Suppressor macrophage (primary cell): ENCODE measurements at places on chromosomes 3 and 15.

GRCh38 chr3:50204804-50205412 lies at the start of gene SLC38A3:
Gene SLC38A3, plus strand, starts transcription at chr3:50205271. Its CDS starts 8,929 bp downstream, at chr3:50214200.
- no peak for DNase-seq

GRCh38 chr3:118501152-118501551 lies 533.5 kb downstream of the IGSF11 start:
- DNase-seq: no peak

GRCh38 chr3:111944372-111944771 lies 34.5 kb upstream of the ABHD10 start:
- DNase-seq: peak; percentile 5

- DNase-seq: no peak
Measured at GRCh38 chr3:98722389-98722788, 40.8 kb upstream of the ST3GAL6 start.

DNA sequence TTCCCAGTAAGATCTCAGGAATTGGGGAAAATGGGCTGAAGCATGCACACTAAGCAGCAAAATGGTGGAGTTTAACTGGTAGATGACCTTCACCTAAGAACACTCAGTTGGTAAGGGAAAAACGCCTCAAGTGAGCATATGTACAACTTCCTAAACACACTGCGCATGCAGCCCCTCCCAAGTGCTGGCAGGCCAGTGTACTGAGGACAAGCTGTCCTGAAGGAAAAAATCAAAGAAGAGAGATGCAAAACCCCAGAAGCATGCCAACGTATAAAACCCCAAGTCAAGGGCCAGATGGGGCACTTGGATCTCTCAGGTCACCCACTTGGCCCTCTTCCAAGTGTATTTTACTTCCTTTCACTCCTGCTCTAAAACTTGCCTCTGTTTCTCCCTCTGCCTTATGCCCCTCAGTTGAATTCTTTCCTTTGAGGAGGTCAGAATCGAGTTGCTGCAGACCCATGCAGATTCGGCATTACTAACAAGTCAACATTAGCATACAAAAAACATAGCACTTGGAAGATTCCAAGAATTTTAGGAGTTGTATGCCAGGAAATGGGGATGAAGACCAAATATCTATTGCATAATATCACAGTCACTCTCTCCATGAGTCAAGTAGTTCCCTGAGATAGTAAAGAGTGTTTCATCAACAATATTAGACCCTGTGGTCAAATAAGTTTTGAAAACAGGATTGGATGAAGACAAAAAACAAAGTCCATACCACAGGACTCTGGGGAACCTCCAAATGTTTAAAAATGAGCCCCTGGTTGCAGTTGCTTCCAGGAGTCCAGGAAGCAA lies 10.8 kb upstream of the FYCO1 start:
- no peak for DNase-seq

- DNase-seq: no peak
Measured at GRCh38 chr3:31848911-31849310, 132.2 kb downstream of the OSBPL10 start.

DNA sequence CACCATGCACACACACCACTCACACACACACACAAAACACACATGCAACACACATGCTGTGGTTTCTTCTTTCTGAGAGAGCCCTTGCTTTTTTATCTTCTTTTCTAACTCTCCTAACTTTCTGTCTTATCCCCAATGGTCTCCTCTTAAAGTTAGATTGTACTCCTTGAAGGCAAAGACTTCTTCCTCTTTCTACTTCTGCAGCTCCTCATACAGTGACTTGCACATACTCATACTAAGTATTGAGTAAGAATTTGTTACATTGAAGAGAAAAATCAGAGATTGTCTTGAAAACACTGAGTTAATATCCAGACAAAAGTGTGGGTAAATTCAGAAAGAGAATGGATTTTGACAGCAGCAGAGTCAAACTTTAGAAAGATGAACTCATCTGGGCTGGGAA lies 64.4 kb downstream of the GTPBP8 start:
- DNase-seq: no peak

DNA sequence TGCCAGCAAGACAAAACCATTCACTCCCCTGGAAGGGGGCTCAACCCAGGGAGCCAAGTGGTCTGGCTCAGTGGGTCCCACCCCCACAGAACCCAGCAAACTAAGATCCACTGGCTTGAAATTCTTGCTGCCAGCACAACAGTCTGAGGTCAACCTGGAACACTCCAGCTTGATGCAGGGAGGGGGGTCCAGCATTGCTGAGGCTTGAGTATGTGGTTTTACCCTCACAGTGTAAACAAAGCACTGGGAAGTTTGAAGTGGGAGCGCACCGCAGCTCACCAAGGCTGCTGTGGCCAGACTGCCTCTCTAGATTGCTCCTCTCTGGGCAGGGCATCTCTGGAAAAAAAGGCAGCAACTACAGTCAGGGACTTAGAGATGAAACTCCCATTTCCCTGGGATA lies 81.7 kb downstream of the MSL2 start:
- no peak for DNase-seq

DNA sequence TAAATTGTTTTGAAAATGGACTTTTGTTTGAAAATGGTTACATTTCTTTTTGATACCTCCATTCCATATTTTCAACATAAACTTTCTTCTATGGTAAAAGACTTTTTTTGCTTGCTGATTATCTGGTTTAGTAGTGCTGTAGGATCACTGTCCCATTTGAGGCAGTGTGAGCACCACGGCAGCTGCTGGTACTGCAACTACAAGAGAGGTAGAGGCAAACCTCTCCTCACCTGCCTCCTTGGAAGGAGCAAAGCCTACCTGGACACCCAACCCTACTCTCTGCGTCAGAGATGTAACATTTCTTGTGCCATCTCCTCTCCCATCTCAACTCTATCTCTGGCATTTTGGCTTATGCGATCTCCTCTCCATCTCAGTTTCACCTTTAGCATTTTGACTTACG lies 460.1 kb downstream of the SHQ1 start:
- no peak for DNase-seq

GRCh38 chr15:99708563-99708962 lies 24.7 kb downstream of the LYSMD4 start:
- DNase-seq: peak; percentile 48

- DNase-seq: no peak
Measured at GRCh38 chr3:38598791-38599190, 50.7 kb downstream of the SCN5A start.

DNA sequence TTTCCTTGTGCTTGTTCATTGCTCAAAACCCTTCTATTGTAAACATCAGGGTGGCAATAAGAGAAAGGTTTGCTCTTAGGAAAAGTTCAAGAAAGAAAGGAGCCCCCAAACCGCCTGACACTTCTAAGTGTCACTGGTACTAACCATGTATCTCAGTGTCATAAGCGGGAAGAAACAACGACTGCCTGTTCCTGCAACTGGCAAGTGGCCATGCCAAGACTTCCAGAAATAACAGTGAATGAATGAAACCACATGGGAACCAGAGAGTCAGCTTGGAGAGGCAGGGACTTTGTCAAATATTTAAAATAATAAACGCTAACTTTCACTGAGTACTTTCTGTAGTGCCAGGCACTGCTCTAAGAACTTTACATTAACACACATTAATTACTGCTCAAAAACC lies 1.1 kb downstream of the PLSCR2 start:
- no peak for DNase-seq

DNA sequence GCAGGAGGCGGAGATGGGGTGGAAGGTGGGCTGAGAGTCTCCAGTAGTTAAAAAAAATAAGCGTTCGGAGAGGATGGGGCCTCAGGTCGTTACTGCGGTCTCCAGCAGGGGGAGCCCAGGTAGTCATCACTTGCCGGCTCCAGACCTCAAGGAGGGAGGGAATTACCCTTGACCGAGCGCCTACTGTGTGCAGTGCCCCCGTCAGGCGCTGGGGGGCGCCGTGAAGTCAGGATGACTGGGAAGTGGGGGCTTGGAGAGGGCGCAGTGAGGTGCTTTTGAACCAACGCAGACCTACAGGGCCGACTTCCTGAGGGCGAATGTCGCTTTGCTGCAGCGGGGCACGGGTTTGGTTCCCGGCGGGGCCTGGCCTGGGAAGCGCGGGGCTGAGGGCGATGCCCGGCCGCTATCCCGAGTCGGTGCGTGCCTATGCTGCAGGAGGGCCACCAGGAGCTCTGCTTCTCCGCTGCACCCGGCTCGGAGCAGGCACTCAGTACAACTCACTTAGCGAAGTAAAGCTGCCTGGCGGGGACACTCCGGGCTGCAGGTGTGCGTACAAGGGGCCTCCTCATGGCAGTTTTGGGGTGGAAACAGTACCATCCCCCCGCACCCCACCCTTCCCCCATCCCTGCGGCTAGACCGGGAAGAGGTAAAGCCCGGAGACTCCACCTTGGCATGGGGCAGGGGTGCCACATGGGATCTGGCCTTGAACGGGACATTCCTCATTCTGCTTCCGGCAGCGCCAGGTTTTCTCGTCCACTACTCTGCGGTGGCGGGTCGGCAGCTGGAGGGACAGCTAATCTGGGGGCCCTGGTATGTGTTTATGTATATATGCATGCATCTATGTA lies 79.8 kb downstream of the RHCG start:
- DNase-seq: peak; percentile 86

GRCh38 chr3:187131981-187132380 lies 7.3 kb downstream of the RPL39L start:
- DNase-seq: no peak

DNA sequence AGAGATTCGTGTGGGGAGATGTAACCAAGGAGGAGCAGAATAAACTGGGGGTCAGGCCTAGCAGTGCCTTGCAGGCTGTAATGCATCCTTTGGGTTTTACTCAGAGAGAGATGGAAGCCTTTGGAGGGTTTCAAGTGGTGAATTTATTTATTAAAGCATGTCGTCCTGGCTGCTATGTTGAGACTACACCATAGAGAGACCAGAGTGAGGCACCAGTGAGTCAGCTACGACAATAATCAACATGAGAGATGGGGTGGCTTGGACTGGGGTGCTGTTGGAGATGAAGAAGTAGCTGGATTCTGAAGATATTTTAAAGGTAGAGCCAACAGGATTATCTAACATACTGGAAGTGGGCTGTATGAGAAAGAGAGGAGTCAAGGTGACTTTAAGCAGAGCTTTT lies 335.3 kb upstream of the ARHGEF26 start:
- no peak for DNase-seq

GRCh38 chr3:48015431-48016180 lies 610 bp downstream of the MAP4 start:
- DNase-seq: no peak

GRCh38 chr15:89346516-89347231 lies 12.1 kb upstream of the POLG start:
- DNase-seq: peak; percentile 29

GRCh38 chr15:91909574-91909973 lies 56.1 kb downstream of the SLCO3A1 start:
- DNase-seq: no peak

DNA sequence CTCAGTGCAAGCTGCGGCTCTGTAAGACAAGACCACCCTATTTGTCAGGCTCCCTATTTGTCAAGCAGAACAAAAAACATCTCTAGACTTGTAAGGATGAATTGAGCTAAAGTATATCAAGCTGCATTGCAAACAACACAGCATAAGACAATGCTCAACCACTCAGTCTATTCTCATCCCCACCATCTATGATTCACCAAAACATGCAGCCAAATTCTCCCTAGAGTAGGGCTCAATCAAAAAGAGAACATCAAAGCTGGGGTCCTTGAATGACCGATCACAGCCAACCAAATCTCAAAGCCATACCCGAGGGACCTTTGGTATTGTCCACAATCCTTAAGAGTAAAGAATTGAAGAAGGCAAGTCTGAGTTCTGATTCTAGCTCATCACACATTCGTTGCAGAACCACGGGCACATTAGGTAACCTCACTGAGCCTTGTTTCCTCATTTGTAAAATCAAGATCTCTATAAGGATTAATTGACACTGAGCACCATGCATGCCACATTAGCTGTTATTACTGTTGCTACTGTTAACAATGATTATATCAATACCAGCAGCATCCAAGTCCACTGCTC lies 31.2 kb downstream of the RFTN1 start:
- peak; percentile 49 for DNase-seq

- no peak for DNase-seq
Measured at GRCh38 chr15:38010395-38010794, 76.0 kb downstream of the TMCO5A start.

GRCh38 chr15:93882141-93882540 lies 349.2 kb upstream of the MCTP2 start:
- peak; percentile 48 for DNase-seq

GRCh38 chr3:152350139-152350538 lies 81.4 kb downstream of the MBNL1 start:
- no peak for DNase-seq

DNA sequence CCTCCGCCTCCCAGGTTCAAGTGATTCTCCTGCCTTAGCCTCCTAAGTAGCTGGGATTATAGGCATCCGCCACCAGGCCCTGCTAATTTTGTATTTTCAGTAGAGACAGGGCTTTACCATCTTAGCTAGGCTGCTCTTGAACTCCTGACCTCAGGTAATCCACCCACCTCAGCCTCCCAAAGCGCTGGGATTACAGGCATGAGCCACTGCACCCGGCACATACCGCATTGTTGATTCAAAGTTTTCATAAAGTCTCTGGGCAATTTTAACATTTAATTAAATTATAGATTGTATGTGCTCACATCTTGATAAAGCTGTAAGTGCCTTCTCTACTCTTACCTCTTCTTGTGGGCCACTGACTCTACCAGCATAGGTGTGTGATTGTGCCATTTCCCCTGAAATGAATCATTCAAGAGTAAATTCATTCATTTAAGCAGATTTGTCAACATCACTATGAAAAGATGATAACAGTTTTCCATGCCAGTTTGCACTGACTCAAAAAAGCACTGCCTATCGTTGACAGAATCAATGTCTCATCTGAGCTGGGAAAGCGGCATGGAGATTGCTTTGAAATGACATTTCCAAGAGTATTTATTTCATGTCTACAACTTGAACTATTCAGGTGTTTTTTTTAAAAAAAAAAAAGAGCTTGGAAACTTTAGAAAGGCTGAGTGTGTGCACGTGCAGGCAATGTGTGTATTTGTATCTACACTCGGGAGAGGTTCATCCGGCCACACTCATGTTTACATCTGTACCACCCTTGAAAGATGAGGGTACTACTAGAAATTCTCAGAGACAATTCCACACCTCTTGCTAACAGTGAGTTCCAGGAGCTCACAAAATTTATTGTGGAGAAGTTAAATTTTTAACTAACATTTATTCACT lies 3.5 kb downstream of the BCL2A1 start:
- no peak for DNase-seq

GRCh38 chr3:117228466-117228865 lies 518.9 kb downstream of the TUSC7 start:
- DNase-seq: peak; percentile 18

DNA sequence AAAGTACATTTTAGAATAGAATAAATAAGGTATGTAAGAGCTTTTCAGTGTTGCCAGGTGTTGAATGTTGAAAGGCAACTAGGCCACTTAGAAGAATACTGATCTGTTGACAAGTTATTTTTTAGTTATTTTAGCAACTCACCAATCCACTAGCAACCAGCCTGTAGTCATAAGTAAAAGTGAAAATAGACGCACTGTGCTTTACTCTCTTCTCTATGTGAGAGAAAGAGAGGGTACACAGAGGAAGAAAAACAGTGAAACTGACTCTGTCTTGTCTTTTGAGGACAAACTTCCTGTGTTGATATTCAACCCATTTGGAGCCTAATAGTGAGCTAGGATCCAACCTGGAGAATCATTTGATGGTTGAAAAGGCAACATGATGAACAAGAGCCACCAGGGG lies 327.1 kb upstream of the GOLIM4 start:
- no peak for DNase-seq

- DNase-seq: no peak
Measured at GRCh38 chr3:52077925-52078324, 21.6 kb upstream of the DUSP7 start.

- no peak for DNase-seq
Measured at GRCh38 chr15:58490888-58491473, 59.2 kb downstream of the LIPC start.
